ENCODE measurements at places on chromosomes 16 and 17.

- no peak overlapping the region for H3K27ac ChIP-seq
- H3K36me3 ChIP-seq: no peaks in the 10 kb centered on the region
- H3K27me3 ChIP-seq: no peaks in the 10 kb centered on the region
- no peak for DNase-seq
- no peaks in the 10 kb centered on the region for H3K4me1 ChIP-seq
Measured at GRCh38 chr17:10211666-10212065, 13.3 kb upstream of the GAS7 start.

DNA sequence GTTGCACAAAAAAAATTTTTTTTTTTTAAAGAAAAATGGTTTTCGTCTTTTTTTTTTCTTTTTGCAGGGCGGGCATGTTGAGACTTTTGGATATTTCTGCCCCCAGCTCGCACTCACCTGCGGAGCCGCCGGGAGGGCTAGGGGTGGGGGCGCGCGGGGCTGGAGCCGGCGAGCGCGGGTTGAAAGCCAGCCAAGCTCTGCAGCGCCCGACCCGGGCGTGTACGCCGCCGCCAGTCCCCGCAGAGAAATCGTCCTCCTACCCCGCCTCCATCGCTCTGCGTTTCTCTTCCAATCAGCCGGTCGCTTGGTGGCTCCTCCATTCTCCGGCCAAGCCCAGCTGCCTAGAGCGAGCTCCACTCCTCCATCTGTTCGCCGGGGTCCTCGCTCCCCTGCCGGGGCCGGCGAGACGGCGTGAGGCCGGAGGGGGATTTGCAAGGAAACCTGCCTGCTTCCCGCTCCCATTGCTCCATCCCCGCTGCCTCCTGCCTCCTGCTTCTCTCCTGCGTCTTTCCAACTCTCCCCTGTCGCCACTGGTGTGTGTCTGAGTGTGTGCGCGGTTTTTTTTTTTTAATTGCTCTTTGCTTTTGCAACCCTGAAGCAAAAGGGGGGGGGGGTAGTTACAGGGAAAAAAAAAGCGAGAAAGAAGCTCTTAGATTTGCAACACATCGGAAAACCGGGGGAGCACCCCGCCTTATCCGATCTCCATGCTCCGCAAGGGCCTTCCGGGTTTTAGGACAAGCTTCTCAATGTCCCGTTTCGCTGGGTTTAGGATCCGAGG lies 1.8 kb upstream of the UBTF start:
- H3K4me3 ChIP-seq: peak overlapping the region; percentile 54
- H3K4me1 ChIP-seq: peaks cover 43% of the 10 kb centered on the region
- H3K27me3 ChIP-seq: no peaks in the 10 kb centered on the region

DNA sequence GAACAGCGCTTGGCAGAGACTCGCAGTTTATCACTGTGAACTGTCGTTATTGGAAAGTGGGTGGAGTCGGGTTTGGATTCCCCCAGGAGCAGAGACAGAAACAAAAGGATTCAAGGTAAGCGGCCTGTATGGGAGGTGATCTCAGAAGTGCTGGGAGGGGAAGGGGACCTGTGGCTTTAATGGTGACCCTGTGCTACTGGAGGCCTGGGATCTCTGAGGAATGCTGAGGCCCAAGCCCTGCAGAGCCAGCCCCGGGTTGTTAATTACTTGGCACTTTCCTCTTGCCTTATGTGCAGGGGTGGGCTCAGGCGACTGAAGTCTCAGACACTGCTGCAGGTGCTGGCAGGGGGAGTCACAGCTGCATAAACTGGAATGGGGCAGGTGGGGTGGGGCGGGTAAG lies 27.4 kb downstream of the IRF8 start:
- no peaks in the 10 kb centered on the region for H3K36me3 ChIP-seq
- no peak for DNase-seq

DNA sequence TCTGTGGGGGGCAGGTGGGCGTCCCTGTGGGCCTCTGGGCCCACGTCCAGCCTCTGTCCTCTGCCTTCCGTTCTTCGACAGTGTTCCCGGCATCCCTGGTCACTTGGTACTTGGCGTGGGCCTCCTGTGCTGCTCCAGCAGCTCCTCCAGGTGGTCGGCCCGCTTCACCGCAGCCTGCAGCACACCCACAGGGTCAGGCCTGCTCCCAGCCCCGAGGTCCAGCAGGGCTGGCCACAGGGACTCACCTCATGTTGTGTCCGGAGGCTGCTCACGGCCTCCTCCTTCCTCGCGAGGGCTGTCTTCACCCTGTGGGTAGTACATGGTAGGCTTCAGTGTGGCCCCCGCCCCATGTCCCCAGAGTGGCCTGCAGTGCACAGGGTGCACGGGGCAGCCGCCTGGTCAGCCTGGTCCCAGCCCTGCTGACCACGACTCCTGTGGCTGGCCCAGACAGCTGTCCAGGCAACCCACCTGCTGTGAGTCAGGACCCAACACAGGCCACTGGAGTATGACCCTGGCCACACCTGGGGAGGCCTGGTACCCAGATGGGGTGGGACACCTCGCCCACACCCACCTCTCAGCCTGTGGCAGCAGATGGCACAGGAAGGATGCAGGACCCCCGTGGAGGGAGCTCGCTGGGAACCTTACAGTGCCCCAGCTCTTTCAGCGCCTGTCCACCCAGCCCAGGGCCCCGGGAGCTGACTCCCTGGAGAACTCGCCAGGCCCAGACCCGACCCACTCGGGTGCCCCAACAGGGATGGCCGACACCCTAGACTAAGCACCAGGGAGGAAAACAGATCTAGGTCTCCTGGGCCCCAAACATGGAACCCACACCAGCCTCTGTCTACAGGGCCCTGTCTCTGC lies 23.9 kb upstream of the AATK start:
- H3K36me3 ChIP-seq: no peaks in the 10 kb centered on the region
- DNase-seq: no peak
- H3K4me1 ChIP-seq: no peaks in the 10 kb centered on the region
- no peak overlapping the region for H3K4me3 ChIP-seq
- no peaks in the 10 kb centered on the region for H3K27me3 ChIP-seq

DNA sequence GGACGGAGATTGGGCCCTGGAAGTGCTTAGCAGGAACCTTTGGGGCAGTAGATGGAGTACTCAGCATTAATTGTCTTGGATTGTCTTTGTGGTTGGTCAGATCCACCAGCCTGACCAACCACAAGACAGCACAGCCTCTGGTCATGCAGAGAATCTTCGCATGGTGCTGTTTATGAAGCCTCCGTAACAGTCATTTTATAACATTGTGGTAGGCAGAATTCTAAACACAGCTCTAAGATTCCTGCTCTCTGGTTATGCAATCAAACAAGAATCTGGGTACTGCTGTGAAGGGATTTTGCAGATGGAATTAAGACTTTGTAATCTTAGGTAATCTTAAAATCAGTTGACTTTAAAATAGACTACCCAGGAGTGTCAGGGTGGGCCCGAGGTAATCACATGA lies 312.2 kb upstream of the GOT2 start:
- H3K27me3 ChIP-seq: no peaks in the 10 kb centered on the region
- H3K4me1 ChIP-seq: no peaks in the 10 kb centered on the region

GRCh38 chr17:3497101-3497500 lies 21.3 kb downstream of the ASPA start:
- H3K4me3 ChIP-seq: no peak overlapping the region
- H3K36me3 ChIP-seq: no peaks in the 10 kb centered on the region
- DNase-seq: no peak
- no peaks in the 10 kb centered on the region for H3K27me3 ChIP-seq
- H3K27ac ChIP-seq: no peak overlapping the region

- H3K36me3 ChIP-seq: no peaks in the 10 kb centered on the region
- H3K4me1 ChIP-seq: peaks cover 10% of the 10 kb centered on the region
- no peak for DNase-seq
- H3K27ac ChIP-seq: no peak overlapping the region
- no peak overlapping the region for H3K4me3 ChIP-seq
Measured at GRCh38 chr17:8082292-8082691, 5.2 kb downstream of the ALOX12B start.

DNA sequence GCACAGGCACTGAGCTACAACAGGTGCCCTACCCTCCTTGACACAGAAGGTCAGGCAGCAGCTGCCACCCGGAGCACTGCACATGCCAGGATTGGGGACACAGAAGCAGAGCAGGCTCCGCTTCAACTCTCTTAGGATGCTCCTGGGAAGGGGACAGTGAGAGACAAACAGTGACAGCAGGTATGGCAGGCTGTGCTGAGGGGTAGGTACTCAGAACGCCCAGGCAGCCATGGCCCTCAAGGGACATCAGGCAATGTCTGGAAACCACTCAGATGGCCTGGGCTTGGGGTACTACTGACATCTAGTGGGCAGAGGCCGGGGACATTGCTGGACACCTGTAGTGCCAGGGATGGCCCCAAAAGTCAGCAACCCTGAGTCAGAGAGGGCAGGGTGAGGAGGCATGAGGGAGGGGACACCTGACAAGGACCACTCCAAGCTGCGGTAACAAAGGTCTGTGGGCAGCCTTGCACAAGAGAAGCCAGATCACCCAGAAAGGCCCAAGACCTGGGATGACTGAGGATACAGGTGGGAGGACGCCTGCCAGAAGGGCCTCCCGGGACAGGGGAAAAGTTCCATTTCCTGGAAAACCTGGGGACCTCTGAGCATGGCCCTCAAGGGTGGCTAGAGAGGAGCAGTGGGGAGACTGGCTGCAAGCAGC lies 21.2 kb downstream of the PEMT start:
- H3K36me3 ChIP-seq: no peaks in the 10 kb centered on the region
- no peak for DNase-seq

- H3K36me3 ChIP-seq: no peaks in the 10 kb centered on the region
- no peaks in the 10 kb centered on the region for H3K4me1 ChIP-seq
- no peak overlapping the region for H3K4me3 ChIP-seq
- H3K27ac ChIP-seq: no peak overlapping the region
Measured at GRCh38 chr17:62309396-62309795, 71.0 kb upstream of the EFCAB3 start.

GRCh38 chr17:68564415-68565111 lies 36.6 kb downstream of the FAM20A start:
- H3K27ac ChIP-seq: no peak overlapping the region
- no peak overlapping the region for H3K4me3 ChIP-seq
- peaks cover 13% of the 10 kb centered on the region for H3K4me1 ChIP-seq
- H3K36me3 ChIP-seq: peaks cover 2% of the 10 kb centered on the region
- H3K27me3 ChIP-seq: no peaks in the 10 kb centered on the region
- no peak for DNase-seq

- H3K4me1 ChIP-seq: no peaks in the 10 kb centered on the region
- no peak overlapping the region for H3K4me3 ChIP-seq
- H3K27me3 ChIP-seq: no peaks in the 10 kb centered on the region
Measured at GRCh38 chr17:59506894-59507726, 58.3 kb upstream of the DHX40 start.

- peak within 1 kb of the TSS; percentile 94 for H3K4me3 ChIP-seq
- H3K36me3 ChIP-seq: no peaks in the 10 kb centered on the region
- no peaks in the 10 kb centered on the region for H3K27me3 ChIP-seq
- peaks cover 48% of the 10 kb centered on the region for H3K4me1 ChIP-seq
- H3K27ac ChIP-seq: peak within 1 kb of the TSS; percentile 83
Measured at GRCh38 chr17:74748529-74749278, at the start of gene NHERF1. Gene NHERF1, plus strand, starts transcription at chr17:74748628. Its CDS starts 219 bp downstream, at chr17:74748847.

GRCh38 chr16:58120234-58120633 lies 8.9 kb downstream of the CFAP20 start:
- H3K36me3 ChIP-seq: peaks cover 12% of the 10 kb centered on the region
- DNase-seq: no peak
- no peaks in the 10 kb centered on the region for H3K27me3 ChIP-seq
- no peak overlapping the region for H3K27ac ChIP-seq
- no peak overlapping the region for H3K4me3 ChIP-seq
- H3K4me1 ChIP-seq: peaks cover 9% of the 10 kb centered on the region

- H3K4me3 ChIP-seq: no peak overlapping the region
- peaks cover 14% of the 10 kb centered on the region for H3K4me1 ChIP-seq
- no peak for DNase-seq
- H3K27me3 ChIP-seq: no peaks in the 10 kb centered on the region
Measured at GRCh38 chr16:4101421-4102219, 14.6 kb downstream of the ADCY9 start.

- DNase-seq: no peak
- no peak overlapping the region for H3K4me3 ChIP-seq
- H3K27me3 ChIP-seq: no peaks in the 10 kb centered on the region
- peak overlapping the region; percentile 37 for H3K27ac ChIP-seq
- H3K36me3 ChIP-seq: no peaks in the 10 kb centered on the region
Measured at GRCh38 chr16:29765167-29766032, 12.7 kb upstream of the ZG16 start.

DNA sequence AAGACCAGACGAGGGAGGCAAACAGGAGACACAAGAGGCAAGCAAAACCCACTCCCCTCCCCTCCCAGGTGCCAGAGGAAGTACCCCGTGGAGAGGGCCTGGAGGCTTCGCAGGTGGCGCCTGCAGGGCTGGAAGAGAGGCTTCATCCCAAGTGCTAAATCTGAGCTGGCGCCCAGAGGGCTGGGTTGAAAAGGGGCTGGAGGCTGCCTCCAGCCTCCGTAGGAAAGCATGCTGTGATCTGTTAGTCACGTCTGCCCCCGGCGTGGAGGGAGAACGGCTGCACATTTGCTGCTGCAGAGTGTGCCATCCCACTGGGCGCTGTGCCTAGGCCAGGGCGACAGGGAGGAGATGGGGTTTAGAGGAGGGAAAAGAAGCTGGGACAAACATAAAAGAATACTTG lies 16.9 kb downstream of the RPH3AL start:
- H3K4me1 ChIP-seq: peaks cover 25% of the 10 kb centered on the region
- H3K27ac ChIP-seq: peak overlapping the region; percentile 32
- DNase-seq: no peak

- no peak for DNase-seq
- no peaks in the 10 kb centered on the region for H3K36me3 ChIP-seq
- no peaks in the 10 kb centered on the region for H3K4me1 ChIP-seq
Measured at GRCh38 chr16:73616166-73616753, 568.3 kb upstream of the ZFHX3 start.

DNA sequence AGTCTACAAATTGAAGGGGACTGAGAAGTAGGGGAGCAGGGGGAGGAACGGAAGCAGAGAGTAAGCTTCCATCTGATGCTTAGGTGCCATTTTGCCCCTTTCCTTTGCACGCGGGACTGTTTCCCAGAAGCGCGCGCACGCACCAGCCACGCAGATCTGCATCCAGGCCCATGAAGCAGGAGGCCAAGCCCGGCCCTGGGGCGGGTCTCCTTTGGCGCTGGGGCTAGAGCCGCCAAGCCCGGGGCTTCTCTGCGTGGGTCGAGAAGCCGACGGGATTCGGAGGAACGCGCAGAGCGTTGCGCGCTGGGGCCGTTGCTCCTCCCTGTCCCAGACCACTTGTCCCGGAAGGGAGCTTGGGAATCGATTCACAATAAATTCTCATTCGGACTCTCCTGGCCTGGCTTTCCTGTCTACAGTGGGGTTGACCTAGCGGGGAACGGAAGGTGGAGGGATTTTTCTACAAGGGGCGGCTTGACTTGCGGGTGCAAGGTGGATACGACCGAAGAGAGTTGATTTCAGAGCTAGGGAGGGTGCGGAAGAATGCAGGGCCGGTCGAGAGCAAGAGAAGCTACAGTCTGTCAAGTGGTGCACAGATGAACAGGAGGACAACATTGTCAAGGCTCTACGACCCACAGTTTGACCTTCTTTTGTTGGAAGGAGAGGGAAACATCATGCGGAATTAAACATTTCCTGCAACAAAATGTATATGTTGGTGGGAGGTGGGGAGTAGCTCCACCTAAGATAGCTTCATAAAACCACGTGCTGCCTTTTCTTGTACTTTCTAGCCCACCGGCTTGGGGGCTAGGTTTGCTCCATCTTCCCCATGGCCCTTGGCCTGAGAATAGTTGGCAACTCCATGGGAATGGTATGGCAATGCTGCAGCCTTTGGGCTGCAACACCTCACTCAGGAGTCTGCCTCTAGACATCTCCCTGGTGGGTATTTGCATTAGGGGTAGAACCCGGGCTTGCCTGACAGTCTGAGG lies 4.5 kb downstream of the HOXB9 start:
- H3K36me3 ChIP-seq: no peaks in the 10 kb centered on the region
- no peak overlapping the region for H3K27ac ChIP-seq
- peaks cover 7% of the 10 kb centered on the region for H3K4me1 ChIP-seq
- DNase-seq: no peak
- no peak overlapping the region for H3K4me3 ChIP-seq

Measured in liver (tissue), 10 donors.